ENCODE measurements at places on chromosomes 5 and 9.

GRCh38 chr9:84775056-84775643 is 105.6 kb downstream of the NTRK2 start:
- DNase-seq = no peak

DNA sequence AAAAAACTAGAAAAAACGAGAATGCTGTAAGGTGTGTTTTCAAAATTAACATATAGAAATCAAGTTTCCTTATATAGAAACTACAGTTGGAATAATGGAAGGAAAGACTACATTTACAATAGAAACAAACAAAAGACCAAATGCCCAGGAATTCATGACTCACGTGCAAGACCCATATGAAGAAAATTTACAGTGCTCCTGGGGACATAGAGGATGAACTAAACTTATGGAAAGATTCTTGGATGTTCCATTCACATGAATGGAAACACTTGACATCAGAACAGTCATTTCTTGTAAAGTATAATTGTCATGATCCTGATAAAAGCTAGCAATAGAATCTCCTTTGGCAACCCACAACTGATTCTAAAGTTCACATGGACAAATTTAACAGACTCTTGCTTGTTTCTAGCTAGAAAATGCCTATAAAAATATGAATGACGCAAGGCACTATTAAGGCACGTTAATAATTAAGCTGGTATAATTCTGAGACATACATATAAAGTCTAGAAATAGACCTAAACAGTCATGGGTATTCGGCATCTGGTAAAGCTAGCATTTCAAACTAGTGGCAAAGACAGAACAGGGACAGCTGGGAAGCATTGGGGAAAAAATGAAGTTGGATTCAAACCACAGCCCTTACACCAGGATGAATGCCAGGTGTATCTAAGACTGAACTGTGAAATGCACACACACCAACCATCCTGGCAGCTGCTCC is 5.1 kb upstream of the ZFP62 start:
- DNase-seq = no peak

- DNase-seq = no peak
Measured at GRCh38 chr9:88307136-88307535, 81.1 kb upstream of the SPIN1 start.

- DNase-seq = no peak
Measured at GRCh38 chr9:14485366-14485765, 171.4 kb upstream of the NFIB start.

DNA sequence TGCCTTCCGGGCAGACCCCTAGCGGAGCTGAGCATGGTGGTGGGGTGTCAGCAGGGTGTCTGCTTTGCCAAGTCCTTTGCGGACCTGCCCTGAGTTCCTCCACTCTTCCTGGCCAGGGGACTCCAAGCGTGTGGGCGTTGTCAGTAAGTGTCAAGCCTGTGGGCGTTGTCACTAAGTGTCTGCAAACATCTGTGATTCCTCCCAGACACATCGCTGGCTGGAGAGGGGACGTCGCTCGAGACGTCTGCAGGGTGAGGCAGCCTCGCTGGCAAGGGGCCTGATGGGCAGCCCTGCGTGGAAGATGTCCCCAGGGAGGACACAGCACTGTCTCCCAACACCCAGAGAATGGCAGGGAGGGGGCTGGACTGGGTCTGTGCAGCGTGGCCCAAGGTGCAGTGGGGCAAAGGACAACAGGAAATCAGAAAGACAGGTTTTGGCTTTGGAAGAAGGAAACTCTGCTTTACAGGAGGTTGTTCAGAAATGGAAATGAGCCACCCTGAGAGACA is 28.8 kb downstream of the ADAMTSL2 start:
- no peak for DNase-seq

DNA sequence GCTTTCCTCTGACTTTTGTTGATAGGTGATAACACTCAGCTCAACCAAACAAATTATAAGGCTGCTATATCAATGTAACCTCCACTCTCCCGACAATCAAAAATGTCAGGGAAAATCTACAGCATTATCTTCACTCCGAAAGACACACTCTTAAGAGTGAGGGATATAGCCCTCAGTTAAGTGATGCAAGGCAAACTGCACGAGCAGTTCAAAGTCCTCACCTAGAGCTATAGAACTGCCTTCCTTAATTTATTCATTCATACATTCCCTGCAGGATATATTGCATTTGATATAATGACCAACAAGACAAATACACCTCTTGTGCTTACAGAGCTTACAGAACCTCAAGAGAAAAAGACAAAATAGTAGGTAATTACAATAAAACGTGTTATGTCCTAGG is 378.1 kb downstream of the ELAVL2 start:
- no peak for DNase-seq

DNA sequence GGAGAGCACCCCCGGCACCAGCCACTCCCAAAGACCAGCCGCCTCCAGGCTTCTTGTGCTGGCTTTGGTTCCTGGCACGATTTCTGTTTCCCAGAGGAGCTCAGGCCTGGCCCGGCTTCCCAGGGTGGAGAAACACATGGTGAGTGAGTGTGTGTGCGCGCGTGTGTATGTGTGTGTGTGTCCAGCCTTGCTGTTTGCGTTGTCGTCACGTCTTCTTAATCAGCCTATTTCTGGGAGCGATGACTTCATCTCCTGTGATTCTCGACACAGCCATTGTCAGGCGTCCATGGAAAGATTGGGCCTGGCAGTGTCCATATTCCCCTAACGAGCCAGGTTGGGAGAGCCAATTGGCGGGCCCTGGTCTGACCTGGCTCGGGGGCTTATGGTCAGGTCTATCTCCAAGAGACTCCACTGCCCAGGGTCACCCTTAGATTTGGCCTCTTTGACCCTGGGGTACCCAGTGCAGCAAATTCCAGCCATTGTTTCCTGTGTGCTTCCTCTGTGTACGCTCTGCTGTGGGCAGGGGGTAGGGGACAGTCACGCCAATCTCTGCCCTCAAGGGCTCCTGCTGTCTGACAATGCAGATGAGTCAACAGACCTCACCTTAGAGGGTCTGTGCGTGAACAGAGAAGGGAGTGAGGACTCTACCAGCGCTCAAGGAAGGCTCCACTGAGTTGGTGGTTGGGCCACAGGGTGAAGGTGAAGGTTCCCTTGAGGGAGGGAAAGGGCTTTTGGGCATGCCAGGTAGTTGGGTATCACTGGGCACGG is 73.8 kb downstream of the DAB2IP start:
- peak; percentile 98 for DNase-seq

DNA sequence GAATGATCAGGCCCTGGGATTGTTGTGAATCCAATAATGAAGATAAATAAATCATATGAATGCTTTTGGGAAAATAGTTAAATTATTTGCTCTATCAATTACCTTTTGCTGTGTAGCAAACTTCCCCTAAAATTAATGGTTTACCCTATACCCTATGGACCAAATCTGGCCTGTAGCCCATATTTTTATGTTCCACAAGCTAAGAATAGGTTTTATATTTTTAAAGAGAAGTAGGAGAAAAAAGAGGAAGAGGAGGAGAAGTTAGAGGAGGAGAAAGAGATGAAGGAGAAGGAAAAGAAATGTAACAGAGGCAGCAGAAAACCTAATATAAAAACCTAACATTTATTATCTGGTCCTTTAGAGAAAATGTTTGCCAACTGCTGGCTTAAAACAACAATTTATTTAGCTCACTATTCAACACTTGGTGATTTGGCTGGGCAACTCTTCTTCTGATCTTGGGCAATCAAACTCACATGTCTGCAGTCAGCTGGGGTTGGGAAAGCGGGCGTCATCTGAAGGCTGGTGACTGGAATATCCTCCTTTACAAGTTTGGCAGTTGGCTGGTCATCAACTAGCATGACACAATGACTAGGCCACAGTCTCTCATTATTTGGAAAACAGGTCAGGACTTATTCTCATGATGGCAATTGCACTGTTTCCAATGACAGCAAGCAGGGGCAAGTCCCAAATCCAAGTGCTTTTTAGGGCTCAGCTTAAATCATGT is 522.9 kb downstream of the RASEF start:
- no peak for DNase-seq

- DNase-seq = no peak
Measured at GRCh38 chr5:69092969-69093368, 845 bp upstream of the SLC30A5 start.

DNA sequence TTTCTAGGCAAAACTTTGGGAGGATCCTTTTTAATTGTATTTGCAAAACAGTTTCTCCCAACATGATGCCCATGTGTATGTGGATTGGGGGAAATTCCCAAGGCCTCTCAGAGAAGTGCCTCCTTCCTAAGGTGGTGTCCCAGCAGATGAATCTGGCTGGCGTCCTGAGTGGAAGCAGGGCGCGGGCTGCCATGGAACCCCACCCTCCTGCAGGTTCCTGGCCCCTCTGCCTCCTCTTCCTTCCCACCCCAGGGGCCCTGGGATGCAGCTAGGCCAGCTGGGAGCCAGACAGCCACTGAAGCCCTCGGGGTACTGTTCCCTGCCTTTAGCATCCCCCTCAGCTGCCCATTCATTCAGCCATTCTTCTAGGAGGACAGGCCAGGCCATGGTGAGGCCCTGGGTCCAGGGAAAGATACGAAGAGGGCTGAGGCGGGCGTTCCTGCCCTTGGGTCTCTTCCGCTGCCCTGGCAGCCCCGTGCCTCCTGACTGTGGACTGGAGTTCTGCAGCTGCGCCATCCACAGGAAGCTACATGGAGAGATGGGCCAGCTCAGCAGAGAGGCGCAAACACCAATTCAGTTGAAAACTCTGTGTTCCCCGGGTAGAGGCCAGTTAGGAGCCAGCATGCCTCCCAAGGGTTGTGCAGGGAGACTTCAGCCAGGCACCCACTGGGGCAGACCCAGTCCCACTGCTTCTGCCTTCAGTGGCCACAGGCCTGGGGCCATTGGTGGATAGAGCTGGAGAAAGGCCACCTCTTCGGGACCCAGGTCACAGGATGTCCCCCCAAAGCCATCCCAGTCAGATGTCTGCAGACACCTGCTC is 36.5 kb downstream of the ADAMTS2 start:
- DNase-seq = no peak

GRCh38 chr5:3364433-3364832 is 231.2 kb upstream of the IRX1 start:
- no peak for DNase-seq

DNA sequence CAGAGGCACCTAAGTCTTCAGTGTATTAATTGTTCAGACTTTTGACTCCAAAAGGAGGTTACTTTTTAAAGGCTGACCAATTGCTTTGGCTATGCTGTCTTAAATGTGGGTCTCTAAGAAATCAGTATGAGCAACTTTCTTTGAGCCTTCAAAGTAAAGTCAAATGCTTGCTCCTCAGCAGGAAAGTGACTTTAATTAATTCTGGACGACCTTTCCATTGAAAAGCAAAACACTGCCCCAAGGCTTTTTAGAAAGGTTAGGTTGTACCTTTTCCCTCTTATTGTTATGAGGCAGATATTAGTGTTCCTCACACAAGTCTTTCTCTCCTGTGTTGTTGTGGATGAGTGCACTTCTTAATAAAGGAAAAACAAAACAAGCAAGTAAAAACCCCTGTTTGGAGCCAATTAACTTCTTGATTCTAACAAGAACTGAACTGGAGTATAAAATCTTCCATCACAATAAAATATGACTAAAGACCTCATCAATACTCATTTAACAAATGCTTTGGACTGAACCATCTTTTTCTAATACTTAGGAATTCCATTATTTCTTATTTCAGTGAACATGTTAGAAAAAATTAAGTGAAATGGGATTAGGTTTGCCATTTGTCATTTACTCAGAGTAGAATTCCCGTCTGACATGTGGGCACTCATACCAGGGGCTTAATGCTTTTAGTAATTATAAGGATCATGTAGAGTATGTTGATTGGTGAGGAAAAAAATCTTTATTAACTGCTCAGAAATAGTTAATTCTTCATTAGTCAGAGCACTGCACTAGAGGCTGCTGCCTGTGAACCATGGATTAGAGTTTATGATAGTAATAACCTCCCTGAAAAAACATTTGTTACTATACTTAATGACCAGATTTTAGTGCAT is 159.1 kb upstream of the ZNF608 start:
- no peak for DNase-seq

GRCh38 chr9:37466037-37466709 is 923 bp upstream of the ZBTB5 start:
- no peak for DNase-seq

GRCh38 chr5:115703514-115703913 is 77.7 kb upstream of the TMED7 start:
- DNase-seq = no peak

DNA sequence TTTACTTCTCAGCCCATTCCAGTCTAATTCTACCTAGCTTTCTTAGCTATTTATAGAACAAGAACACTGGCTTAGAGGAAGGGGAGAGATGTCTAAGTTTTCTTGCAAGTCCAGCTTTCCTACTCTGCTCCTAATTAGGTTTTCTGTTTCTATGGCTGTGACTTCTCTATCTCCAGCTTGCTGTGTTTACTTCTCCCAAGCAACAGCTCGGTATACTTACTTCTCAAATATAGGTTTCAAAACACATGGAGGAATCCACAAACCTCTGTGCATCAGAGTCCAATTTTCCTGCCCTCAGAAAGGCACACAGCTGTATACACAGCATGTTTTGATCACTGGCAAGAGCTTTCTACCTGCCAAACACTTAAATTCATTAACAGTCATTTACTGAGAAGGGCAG is 17.4 kb upstream of the HMGCR start:
- DNase-seq = no peak

GRCh38 chr5:1351156-1351555 is 6.3 kb upstream of the CLPTM1L start:
- DNase-seq = no peak

DNA sequence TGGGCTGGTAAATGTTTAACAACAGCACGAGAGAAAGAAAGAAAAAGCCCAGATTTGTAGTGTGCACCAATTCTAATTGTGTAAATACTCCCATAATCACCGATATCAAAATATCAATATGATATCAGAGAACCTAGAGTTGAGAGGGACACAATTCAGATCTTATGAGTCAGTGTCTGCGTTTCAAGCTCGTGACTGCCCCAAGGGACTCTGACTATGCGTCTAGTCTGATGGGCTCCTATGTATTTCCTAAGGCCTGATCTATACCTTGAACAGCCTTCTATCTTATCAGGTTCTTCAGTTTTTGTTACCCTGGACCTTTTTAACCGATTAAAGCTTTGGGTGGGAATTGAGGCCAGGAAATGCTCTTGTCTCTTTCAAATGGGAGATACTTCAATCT is 243.0 kb upstream of the SLC24A2 start:
- DNase-seq = no peak

GRCh38 chr9:14645648-14646047 is 47.6 kb downstream of the ZDHHC21 start:
- DNase-seq = no peak

- DNase-seq = no peak
Measured at GRCh38 chr5:312845-313244, 8.7 kb upstream of the AHRR start.

DNA sequence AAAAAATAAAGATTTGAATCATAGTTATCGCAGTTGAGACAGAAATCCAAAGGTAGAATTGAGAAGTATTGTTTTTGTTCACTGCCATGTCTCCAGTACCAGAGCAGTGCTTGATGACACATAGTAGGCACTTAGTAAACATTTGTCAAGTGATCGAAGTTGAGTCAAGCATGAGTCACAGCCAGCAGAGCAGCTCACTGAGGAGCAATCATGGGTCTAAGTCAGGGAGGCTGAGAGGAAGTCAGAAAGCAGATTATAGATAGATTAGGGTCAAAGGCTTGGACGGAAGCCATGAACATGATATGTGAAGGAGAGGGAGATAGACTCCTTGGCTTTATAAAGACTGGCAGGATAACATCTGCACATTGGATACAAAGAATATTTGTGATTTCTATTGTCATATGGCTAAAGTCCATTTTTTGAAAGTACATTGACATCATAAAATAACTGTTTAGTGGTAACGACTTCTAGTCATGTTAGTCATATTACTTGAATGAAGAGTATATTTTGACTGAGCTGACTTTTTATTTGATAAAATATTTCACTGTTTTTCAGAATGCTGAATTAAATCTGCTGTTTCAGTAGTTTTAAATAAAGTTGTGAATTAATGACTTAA is 168.5 kb downstream of the RAB3C start:
- DNase-seq = no peak

GRCh38 chr5:56631719-56632118 is 183.6 kb upstream of the MAP3K1 start:
- DNase-seq = no peak
